Suprapubic skin (tissue), 4 donors: ENCODE measurements at places on chromosomes 7 and 10. TPM values are rescaled to one million over a fixed set of nuclear protein-coding genes. Genes with fewer than 3 reads are reported as not detected.

DNA sequence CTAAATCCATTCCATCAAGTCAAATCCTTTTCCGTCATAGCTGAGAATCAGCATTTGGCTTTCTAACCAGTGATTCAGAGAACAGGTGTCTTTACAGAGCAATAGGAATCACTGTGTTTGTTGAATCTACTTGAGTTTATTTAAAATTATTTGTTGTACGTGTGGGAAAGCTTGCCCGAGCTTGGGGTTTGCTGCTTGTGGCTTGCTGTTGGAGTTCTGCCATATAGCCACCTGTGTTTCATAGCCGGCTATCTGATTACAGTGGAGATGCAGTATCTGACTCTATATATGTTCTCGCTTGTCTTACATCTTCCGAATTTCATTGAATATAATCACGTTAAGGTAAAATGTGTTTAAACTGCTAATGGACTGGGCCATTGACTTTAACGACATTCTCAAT lies 274.3 kb upstream of the MKI67 start:
- no peak for DNase-seq

DNA sequence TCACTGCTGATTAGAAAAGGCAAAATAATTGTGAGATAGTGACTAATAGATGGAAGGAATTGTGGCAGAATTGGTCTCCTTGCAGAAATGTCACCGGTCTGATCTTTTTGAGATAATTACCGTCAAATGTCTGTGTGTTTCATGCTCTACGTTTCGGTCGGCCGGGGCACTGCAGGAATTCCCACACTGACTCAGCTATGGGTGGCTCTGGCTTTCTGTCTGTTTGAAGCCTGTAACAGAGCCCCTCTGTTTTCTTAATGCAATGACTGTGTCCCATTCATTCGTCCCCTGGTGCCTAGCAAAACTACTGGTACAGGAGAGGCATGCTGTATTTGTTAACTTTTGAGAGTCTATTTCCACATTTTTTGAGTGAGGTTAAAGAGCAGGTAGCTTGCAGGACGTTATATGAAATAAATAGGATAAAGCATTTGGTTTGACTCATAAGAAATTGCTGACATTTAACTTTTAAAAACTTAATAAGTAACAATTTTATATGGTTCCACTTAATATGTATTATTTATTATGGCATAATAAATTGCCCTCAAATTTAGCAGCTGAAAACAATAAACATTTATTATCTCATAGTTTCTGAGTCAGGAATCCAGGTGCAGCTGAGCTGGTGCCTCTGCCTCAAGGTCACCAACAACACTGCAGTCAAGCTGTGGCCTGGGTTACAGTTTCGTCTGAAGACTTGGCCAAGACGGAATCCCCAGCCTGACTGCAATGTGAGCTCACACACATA lies 53.3 kb upstream of the CTBP2 start:
- DNase-seq = no peak

- no peak for DNase-seq
Measured at GRCh38 chr7:149790146-149790548, 16.8 kb upstream of the ZNF467 start.

GRCh38 chr10:70206762-70207161 lies 26.5 kb downstream of the PPA1 start:
- DNase-seq = no peak

GRCh38 chr7:16811551-16811950 lies 6.8 kb upstream of the AGR2 start:
- no peak for DNase-seq

- DNase-seq = no peak
Measured at GRCh38 chr7:18317941-18318340, 177.6 kb upstream of the HDAC9 start.

GRCh38 chr10:116848032-116848943 lies 1.0 kb upstream of the ENO4 start:
- DNase-seq = no peak

GRCh38 chr10:73762915-73763314 lies 18.7 kb downstream of the SEC24C start:
- DNase-seq = no peak

DNA sequence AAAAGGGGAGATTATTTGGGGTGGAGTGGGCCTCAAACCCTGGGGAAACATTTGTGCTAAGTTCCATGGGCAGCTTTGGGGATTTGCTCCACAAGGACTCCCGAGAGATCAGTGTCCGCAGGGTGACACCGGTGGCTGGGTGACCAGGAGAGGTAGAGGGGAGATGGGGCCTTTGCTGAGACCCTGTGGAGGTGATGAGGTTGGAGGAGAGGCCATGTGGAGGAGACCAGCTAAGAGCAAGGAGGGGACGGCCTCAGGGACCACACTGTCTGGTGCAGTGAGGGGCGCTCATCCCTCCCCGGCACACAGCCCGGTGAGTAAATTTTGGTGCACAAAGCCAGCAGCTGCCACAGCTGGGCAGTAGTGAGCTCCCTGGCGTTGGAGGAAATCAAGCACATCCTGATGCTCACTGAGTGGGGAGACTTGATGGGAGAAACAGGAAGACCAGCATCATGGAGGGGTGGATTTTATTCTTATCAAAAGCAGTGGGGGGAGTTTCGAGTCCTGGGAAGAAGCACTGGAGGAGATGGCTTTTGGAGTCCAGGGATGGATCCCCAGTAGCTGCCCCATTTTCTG lies 20.2 kb upstream of the ELFN1 start:
- DNase-seq = no peak

- DNase-seq = no peak
Measured at GRCh38 chr10:43846968-43847367, 198.3 kb upstream of the ZNF32 start.

DNA sequence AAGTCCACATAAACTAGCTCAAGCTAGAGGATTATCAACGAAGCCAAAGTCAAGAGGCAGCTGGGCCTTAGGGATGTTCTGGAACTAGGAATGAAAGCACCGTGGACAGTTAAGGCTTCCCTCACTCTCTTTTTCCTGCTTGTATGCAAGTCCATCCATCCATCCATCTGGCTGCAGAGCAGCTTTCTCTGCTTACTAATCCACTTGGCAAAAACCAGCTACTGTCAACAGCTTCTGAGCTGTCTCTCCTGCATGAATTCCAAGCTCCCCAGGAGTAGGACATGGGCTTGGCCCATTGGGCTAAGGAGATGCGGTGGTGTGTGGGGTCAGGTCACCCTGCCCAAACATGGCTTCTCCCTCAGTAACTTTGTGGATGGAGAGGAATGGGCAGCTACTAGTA lies 66.2 kb downstream of the NAMPT start:
- DNase-seq = no peak

DNA sequence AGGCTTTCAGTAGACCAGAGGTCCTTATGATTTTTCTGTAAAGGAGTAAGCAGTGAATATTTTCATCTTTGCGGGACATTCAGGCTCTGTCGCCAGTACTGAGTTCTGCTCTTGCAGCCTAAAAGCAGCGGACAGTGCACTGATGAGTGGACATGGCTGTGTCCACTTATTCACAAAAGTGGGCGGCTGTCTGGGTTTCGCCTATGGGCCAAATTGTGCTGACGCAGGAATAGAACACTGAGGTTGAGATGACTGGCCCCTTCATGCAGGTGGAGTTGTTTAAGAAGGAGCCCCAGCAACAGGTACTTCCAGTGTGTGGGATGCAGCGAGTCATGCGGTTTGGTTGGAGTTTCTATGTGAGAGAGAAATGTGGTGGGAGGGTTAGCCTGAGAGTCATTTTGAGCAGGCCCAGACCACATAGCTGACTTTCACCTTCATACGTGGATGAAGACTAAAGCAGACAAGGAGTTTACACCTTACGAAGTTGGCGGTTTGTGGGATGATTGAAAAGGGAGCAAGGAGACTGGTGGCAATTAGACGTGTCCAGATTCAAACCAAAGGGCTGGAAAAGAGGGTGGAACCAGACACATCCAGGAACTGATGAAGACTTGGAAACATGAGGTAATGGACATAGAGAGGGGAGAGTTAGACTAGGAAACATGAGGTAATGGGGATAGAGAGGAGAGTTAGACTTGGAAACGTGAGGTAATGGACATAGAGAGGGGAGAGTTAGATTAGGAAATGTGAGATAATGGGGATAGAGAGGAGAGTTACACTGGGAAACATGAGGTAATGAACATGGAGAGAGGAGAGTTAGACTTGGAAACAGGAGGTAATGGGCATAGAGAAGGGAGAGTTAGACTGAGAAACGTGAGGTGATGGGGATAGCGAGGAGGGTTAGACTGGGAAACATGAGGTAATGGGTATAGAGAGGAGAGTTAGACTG lies 38.2 kb downstream of the WDR37 start:
- DNase-seq = no peak

DNA sequence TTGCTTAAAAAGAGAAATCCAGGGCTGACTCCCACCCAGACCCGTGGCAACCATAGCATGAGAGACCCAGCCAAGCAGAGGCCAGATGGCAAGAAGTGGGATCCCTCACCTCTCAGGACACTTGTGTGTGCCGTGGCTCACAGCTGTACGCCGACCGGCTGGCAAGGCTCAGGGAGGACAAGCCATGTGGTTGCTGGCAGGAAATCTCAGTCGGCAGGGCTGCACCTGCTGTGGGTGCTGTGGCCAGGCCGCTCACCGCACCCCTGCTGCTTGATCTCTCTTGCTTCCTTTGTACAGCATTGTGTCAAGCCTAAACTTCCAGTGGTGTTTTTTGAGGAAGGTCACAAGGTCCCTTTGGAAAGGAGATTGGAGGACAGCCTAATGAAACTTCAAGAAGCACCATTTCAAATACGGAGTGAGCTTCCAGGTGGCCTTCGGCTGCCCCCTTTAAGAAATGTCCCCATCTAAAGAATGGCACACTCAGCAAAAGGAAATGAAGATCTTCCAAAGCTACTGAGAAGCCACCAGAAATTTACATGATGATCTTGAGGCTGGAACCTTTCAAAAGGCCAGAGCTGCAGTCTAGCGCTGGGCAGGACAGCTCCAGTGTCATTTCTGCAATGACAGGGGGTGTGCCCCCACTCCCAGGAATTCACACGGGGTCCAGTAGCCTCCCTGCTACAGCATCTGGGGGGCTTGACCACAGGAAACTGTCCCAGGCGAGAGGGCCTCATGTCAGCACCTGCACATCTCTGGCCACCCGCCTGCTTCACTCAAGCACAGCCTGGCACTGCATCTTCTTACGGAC lies 409.0 kb upstream of the MGMT start:
- DNase-seq = no peak

DNA sequence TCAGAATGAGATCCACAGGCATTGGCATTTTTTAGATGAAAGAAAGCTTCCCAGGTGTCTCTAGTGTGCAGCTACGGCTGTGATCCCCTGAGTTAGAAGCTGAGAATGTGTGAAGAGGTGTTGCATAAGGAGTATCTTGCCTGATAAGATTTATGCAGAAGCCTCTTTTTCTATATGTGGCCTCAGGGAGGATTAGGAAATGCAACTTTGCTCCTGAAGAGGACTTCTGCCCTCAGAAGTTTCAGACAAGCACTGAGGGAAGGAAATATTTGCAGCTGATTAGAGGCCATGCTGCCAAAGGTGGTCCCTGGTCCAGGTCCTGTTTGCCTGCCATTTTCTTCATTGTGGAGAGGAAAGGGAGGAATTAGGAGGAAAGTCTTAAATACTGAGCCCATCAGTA lies 551.8 kb downstream of the PHTF2 start:
- DNase-seq = no peak

GRCh38 chr7:46452561-46453135 lies 531.6 kb upstream of the IGFBP3 start:
- DNase-seq = no peak

- peak; percentile 69 for DNase-seq
Measured at GRCh38 chr10:133441780-133442179, 12.0 kb upstream of the SCART1 start.

GRCh38 chr7:148903504-148903903 lies 19.4 kb upstream of the EZH2 start:
- no peak for DNase-seq

DNA sequence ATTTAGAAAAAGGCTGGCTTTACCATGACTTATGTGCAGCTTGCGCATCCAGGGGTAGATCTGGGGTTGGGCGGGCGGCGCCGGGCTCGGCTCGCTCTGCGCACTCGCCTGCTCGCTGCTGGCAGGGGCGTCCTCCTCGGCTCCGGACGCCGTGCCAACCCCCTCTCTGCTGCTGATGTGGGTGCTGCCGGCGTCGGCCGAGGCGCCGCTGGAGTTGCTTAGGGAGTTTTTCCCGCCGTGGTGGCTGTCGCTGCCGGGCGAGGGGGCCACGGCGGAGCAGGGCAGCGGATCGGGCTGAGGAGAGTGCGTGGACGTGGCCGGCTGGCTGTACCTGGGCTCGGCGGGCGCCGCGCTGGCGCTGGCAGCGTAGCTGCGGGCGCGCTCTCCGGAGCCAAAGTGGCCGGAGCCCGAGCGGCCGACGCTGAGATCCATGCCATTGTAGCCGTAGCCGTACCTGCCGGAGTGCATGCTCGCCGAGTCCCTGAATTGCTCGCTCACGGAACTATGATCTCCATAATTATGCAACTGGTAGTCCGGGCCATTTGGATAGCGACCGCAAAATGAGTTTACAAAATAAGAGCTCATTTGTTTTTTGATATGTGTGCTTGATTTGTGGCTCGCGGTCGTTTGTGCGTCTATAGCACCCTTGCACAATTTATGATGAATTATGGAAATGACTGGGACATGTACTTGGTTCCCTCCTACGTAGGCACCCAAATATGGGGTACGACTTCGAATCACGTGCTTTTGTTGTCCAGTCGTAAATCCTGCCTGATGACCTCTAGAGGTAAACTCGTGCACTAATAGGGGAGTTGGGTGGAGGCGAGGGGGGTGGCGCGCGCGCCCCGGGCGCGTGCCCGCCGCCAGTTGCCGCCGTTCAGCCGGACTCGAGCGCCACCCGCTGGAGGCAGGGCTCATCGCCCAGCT lies at the start of gene HOXA5:
Gene HOXA5, minus strand, starts transcription at position 659 of the 927 bp plus-strand sequence. Its CDS starts 74 bp downstream, at position 585.
- DNase-seq = peak; percentile 71

GRCh38 chr7:31261341-31261740 lies 79.2 kb downstream of the NEUROD6 start:
- DNase-seq = no peak

DNA sequence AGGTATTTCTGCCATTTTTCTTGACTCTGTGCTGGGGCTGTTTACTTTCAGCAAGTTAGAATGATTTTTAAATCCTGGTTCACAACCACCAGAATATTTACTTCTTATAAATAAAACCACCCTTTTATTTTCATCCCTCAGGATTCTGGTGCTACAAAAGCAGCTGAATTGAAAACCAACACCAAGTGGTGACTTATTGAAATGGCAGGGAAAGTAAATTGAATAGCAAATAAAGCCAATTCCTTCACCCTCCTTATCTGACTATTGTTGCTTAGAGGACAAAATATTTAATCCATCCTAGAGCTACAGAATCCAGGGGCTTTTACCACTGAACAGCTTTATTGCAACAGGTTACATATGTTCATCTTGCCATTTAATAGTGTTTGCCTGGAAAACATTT lies 828.6 kb upstream of the GHITM start:
- DNase-seq = no peak

GRCh38 chr10:10878963-10879362 lies 138.7 kb upstream of the CELF2 start:
- DNase-seq = no peak

GRCh38 chr10:27744802-27745731 lies 552 bp downstream of the MKX start:
- DNase-seq = peak; percentile 65

Gene FLNC
- total RNA-seq = 3.8 TPM

Gene DPCD
- total RNA-seq = 10.5 TPM

Gene PRSS2
- not detected for total RNA-seq

Gene C10orf143
- total RNA-seq = 4.9 TPM

Gene SERPINE1
- total RNA-seq = 22.9 TPM

Gene UPK3BL2
- 9.3 TPM for total RNA-seq

Gene RASA4B
- 29.8 TPM for total RNA-seq

Gene ZNRF2
- 23.8 TPM for total RNA-seq

Gene ZCCHC24
- total RNA-seq = 17.3 TPM

Gene COL17A1
- 1,768 TPM for total RNA-seq

Gene CPVL
- total RNA-seq = 8.1 TPM

Gene ACSM6
- 1.4 TPM for total RNA-seq

Gene FEZF1
- not detected for total RNA-seq
